ENCODE measurements at places on chromosomes 6 and 20.

DNA sequence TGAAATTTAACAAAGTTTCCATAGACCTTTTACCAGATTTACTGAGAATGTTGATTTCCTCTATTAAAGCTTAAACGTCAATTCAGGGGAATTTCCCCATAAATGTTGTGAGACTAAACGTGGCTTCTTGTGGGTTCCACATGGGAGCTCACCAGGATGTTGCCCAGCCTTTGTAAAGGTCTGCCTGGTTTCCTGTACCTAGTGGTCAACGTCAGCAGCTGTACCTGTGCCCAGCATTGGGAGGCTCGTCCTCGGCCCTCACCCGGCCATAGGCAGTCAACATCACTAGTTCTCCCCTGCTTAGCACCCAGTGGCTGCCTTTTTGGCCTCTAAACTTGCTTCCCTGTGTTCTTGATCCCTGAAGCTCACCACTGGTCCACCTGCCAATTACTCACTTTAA is 22.1 kb upstream of the CD83 start:
- no peak for DNase-seq

DNA sequence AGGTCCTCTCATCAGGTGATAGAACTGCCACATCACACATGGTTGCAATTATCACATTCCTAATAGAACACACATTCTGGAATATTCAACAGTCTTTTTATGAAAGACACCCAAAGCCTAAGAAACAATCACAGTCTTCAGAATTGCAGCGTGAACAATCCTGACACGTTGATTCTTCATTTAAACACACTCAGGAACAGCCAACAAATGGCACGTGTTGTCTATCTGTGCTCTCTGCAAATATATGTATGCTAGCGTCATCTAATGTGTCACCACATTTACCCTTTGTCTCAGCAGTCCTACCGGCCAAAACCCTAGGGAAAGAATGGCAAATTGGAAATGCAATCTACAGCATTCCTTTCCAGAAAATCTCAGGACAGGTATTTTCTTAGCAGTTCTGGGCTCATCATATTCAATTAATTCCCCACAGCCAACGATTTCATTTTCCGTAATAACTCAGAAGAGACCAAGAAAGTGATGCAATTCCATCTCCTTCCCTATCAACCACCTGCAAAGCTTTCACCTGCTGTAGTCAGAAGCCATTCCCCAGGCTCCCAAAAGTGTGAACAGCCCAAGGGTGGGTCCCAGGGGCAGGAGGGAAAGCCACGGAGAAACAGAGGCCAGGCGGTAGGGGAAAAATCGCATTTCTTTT is 280.3 kb upstream of the JARID2 start:
- no peak for DNase-seq

- DNase-seq = no peak
Measured at GRCh38 chr6:150200428-150201100, 57.7 kb downstream of the PPP1R14C start.

DNA sequence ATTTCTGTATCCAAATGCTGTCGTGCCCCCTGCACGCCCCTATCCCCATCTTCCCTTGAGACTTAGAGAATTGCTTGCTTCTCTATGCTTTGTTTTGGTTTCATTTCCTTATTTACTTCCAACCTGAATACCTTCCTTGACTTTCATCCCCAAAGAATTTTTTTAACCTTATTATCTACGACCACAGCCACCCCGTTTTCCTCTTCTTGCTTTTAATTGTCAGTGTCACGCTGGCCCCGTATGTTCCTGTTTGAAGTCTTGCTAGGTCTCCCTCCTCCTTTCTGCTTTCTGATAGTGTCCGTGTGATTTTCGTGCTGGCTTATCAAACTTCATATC is 40.1 kb downstream of the RNF217 start:
- no peak for DNase-seq

- no peak for DNase-seq
Measured at GRCh38 chr6:5506149-5506548, 244.8 kb downstream of the FARS2 start.

GRCh38 chr6:170046791-170047626 is 243.9 kb downstream of the DLL1 start:
- DNase-seq = no peak

GRCh38 chr20:57277398-57278105 is 11.1 kb upstream of the BMP7 start:
- DNase-seq = no peak

GRCh38 chr6:10384610-10385523 is 30.0 kb downstream of the TFAP2A start:
- peak; percentile 27 for DNase-seq

DNA sequence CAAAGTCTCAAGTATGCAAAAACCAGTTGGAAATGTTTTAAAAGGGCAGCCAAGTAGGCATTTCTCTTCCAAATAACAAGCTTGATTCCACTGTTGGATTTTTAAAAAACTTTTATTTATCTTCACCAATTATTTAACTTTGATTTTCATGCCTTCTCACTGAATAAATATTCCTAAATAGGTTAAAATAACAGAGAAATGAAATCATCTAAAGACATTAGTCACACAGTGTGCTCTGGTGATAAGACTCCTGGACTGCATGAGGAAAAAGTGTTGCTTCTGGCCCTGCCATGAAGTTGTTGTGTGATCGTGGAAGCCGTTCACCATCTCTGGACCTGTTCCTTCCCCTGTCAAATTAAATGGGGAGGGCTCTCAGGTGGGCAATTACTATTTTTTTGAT is 33.8 kb upstream of the IGF2R start:
- DNase-seq = no peak

GRCh38 chr6:4316867-4317400 is 181.6 kb upstream of the ECI2 start:
- DNase-seq = peak; percentile 40

DNA sequence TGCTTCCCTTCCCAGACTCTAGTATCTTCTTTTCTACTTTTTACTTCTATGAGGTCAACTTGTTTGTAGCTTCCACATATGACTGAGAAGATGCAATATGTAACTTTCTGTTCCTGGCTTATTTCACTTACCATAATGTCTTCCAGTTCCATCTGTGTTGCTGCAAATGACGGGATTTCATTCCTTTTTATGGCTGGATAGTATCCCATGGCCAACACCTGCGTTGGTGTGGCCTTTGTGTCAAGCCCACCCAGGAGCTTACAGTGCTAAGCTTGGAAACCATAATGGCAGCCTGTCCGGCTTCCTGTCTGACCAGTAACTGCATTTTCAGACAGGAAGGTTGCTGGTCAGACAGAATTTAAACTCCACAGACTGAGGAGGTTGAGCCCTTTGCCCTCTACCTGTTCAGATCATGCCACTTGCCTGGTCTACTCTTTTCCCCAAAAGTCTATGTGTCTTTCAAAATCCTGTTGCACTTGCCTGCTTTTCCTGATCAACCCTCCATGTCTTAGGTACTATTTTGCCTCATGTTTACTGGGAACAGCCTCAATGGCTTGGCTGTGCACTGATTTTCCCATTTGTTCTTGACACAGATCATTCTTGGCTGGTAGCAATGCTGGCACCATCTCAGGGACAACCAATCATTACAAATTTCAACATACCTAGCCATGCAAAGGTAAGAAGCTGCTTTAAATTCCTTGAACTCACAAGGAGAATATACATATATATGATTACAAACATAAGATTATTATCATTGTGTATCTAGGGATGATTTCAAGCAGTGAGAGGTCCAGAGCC is 114.3 kb upstream of the PLEKHG1 start:
- no peak for DNase-seq

GRCh38 chr20:63093966-63094766 is 87.4 kb upstream of the BHLHE23 start:
- DNase-seq = no peak

GRCh38 chr20:51337126-51337805 is 205.3 kb downstream of the NFATC2 start:
- DNase-seq = no peak

DNA sequence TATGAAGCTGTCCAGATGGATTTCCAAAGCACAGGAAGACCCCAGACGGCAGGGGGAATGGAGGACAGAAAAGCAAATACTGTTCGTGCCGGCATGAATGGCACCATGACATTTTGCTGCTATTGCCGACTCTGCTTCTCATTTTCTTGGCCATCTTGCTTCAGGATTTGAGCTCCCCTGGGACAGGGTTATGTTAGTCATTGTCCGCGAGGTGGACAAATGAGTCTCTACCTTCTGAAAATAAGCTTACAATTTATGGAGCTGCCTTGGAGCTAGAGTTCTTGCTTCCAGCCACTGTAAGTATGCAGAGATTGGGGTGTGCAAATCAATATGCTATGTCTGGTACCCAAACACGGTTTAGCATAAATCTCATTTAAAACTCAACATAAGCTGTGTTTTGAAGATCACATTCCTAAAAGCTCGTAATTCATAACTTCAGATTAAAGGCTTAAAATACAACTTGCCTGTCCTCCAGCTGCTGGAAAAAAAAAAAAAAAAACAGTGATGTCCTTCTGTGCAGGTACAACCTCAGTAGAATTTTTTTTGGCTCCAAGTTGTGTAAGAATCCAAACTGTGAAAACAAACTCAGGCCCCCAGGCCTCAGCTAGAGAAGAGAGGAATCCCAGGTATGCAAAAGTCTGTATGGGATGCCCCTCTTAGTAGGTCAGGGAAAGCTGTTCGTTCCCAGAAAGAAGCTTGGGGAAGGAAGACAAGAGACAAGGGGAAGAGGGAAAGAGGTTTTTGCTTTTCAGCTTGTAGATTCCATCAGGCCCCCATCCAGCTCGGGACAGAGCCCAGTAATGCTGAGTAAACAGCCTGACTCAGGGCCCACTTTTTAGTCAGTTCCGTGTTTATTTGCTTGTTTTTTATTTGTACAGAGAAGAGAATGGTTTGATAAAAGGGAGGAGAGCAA is 184.2 kb upstream of the FOXA2 start:
- no peak for DNase-seq

- no peak for DNase-seq
Measured at GRCh38 chr6:45201484-45201883, 126.6 kb upstream of the RUNX2 start.

- DNase-seq = no peak
Measured at GRCh38 chr6:48641544-48641943, 530.5 kb upstream of the PTCHD4 start.

DNA sequence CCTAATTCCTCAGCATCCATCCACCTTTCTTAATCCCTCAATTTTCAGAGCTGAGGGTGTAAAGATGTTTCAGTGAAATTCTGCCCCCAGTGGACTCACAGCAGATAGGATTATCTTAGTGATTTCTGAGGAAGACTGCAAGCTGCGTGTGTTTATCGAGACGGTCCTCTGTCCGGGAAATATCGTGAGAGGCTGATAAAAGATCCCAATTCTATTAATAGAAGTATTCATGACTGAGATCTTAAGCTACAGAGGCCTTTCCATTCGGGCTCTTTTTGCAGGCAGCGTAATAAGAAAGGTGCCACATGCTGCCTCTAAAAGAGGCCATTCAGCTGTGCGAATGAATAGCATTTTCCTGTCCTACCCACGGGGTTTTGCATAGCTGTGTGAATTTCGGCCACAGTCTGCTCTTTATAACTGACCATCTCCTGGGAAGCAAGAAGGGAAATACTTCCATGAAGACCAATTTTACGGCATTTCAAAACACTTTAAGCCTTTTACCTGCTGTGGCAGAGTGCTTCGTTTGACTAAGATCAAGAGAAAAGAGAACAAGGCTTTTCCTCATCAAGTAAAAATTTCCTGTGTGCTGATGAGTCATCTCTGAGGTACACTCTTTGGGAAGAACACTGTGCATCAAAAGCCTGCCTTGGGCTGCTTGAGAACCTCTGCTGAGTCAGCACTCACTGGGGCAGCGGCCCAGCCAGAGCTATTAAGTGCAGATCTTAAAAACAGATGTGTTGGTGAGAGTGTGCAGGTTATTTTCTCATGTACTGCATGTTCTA is 208.8 kb downstream of the ARHGAP18 start:
- peak; percentile 82 for DNase-seq

DNA sequence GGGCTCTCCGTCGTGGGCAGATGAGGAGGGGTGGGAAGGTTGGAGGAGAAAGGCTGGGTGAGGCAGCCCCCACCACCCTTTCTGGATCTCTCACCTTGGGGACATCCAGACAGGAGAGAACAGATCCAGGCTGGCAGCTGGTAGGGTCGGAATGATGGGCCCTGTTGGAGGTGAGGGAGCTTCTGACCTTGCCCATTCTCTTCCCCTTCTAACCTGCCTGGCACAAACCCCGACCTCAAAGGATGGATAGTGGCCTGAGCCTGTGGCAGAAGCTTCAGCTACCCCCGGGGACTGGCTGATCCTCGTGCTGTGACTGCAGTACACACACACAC is 6.0 kb upstream of the NPBWR2 start:
- DNase-seq = no peak

DNA sequence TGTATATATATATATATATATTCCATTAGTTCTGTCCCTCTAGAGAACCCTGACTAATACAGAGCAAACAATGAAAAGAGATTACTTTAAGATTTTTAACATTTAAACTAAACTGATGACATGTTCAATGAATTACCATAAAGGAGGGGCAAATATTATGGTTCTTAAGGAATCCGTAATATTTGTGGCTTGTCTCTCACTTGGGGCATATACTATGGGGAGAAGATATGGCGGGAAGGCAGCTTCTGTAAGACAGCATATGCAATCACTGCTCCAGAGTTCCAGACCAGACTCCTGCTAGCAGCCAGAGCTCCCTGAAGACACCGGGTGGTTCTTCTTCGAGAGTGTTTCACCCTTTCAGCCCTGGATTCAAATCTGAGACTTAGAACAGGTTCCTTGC is 321.1 kb upstream of the NT5E start:
- DNase-seq = no peak

GRCh38 chr6:151483994-151484393 is 9.8 kb upstream of the CCDC170 start:
- DNase-seq = no peak

GRCh38 chr6:12289933-12290820 is at the start of gene EDN1:
Gene EDN1, plus strand, starts transcription at chr6:12290361. Its CDS starts 269 bp downstream, at chr6:12290630.
- peak; percentile 89 for DNase-seq

GRCh38 chr6:142888456-142888855 is 56.5 kb downstream of the HIVEP2 start:
- DNase-seq = no peak

GRCh38 chr20:1019344-1019743 is 17.2 kb upstream of the RSPO4 start:
- DNase-seq = no peak

- DNase-seq = no peak
Measured at GRCh38 chr6:101722991-101723579, 329.6 kb downstream of the GRIK2 start.

- DNase-seq = peak; percentile 63
Measured at GRCh38 chr6:167664678-167665660, 161.7 kb upstream of the AFDN start.

DNA sequence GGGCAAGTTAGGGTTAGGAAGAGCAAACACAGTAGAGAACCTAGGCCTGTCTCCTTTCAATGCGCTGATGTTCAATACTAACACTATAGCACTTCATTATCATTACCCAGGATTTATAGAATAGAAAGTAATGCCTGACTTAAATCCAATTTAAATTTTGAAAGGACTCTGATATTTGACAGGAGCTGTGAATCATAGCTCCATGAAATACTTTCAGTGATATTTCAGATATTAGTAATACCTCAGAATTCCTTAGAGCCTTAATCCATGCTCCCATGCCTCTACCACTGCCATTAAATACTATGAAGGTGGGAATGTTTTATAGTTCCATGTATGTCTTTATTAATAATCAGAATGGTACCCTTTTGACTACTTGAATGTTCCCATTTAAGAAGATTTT is 530.2 kb downstream of the BCKDHB start:
- no peak for DNase-seq

- no peak for DNase-seq
Measured at GRCh38 chr6:114581293-114581692, 238.5 kb upstream of the HS3ST5 start.

Data from kidney (tissue), 22 donors.